ENCODE measurements at places on chromosomes 5 and 9.

- no peak for DNase-seq
These were observed 155.8 kb downstream of the TSSK1B start for GRCh38 chr5:113278976-113279375.

- no peak for DNase-seq
These were observed 53.9 kb downstream of the MLLT3 start for GRCh38 chr9:20568400-20568799.

- DNase-seq: no peak
These were observed 41.6 kb downstream of the CHSY3 start for GRCh38 chr5:129945774-129946270.

DNA sequence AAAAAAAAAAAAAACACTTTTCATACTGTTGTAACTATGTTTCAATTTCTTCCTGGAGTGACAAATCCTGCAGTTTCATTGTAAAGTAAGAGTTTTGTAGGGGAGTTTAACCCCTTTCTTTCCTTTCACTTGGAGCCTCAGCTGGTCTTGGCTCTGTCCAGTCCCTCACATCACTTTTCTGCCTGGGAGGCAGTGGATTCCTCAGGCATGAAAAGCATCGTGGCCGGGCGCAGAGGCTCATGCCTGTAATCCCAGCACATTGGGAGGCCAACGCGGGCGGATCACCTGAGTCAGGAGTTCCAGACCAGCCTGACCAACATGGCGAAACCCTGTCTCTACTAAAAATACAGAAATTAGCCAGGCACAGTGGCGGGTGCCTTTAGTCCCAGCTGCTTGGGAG lies 45.6 kb upstream of the MYO10 start:
- no peak for DNase-seq

- no peak for DNase-seq
These were observed 50.5 kb downstream of the RALGPS1 start for GRCh38 chr9:126965077-126965476.
